NCI-H2081 treated with DMSO at 0.1 percent for 48 hours (cell line): ENCODE measurements at places on chromosomes 12 and 14.
A peak's percentile ranks its signal among the peaks of the same experiment; 100 is the strongest.

- DNase-seq = no peak
Measured at GRCh38 chr12:113297214-113297587, 37.7 kb downstream of the SLC8B1 start.

DNA sequence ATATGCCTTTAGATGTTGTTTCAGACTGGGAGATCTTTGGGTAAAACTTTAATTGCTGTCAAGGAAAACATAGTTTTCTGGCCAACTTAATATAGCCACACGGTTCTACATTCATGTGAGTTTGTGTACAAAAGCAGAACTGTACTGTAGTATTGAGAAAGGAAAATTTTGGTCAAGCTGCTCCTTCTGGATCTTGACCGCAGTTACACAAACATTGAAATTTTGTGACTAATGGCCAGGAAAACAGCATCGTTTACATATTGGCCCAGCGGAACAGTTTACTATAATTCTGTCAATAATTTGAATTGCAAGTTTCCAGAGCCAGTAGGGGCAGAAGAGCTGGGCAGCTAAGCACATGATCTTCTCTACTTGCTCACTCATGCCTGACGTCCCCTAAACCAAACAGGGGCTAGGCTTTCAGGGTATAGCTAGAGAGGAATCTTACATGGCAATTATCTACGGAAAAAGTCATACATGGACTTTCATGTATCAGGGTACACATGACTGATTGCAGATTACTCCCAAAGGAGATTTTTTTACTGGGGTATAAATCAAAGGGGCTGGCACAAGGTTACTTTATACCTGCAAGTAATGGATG, 11.4 kb upstream of the ART4 start:
- DNase-seq = no peak

- DNase-seq = no peak
Measured at GRCh38 chr14:54756656-54757392, 145.8 kb downstream of the GCH1 start.

- no peak for DNase-seq
Measured at GRCh38 chr12:105793421-105793820, 345.3 kb downstream of the NUAK1 start.

DNA sequence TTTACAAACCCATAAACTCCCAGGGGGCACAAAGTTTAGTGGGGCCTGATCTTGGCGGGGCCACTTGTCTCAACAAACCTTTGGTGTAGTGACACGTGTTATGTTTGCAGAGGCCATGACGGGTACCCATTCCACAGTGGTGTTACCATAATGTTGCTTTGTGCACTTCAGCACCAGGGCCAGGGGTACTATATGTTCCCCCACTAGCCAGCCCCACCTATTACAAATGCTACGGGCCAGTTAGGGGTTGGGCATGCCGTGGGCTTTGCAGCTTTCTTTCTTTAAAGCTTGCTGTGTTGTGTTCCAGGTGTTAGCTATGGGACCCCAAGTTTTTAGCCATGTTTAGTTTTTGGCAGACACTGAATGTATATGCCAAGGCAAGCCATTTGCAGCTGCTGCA, 30.8 kb upstream of the G2E3 start:
- DNase-seq = no peak

- peak; percentile 10 for DNase-seq
Measured at GRCh38 chr14:75132382-75133086, 5.7 kb upstream of the NEK9 start.

DNA sequence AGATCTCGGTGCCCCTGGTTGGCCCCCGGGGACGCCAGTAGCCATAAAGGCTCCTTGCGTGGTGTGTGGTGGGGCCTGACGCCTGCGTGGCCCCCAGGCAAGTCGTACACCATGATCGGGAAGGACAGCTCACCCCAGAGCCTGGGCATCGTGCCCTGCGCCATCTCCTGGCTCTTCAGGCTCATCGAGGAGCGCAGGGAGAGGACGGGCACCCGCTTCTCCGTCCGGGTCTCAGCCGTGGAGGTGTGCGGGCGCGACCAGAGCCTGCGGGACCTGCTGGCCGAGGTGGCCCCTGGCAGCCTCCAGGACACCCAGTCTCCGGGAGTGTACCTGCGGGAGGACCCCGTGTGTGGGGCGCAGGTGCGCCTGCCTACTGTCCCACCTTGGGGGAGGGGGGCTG, 34.5 kb downstream of the KIF26A start:
- DNase-seq = no peak

GRCh38 chr14:32012571-32012970, 64.5 kb upstream of the ARHGAP5 start:
- DNase-seq = no peak

GRCh38 chr12:52942066-52942900, 6.6 kb upstream of the KRT18 start:
- DNase-seq = no peak

GRCh38 chr14:96598332-96598928, 96.2 kb downstream of the PAPOLA start:
- no peak for DNase-seq

- DNase-seq = no peak
Measured at GRCh38 chr14:58650857-58651256, 13.1 kb downstream of the DACT1 start.
